ENCODE measurements at places on chromosomes 5 and 9.

DNA sequence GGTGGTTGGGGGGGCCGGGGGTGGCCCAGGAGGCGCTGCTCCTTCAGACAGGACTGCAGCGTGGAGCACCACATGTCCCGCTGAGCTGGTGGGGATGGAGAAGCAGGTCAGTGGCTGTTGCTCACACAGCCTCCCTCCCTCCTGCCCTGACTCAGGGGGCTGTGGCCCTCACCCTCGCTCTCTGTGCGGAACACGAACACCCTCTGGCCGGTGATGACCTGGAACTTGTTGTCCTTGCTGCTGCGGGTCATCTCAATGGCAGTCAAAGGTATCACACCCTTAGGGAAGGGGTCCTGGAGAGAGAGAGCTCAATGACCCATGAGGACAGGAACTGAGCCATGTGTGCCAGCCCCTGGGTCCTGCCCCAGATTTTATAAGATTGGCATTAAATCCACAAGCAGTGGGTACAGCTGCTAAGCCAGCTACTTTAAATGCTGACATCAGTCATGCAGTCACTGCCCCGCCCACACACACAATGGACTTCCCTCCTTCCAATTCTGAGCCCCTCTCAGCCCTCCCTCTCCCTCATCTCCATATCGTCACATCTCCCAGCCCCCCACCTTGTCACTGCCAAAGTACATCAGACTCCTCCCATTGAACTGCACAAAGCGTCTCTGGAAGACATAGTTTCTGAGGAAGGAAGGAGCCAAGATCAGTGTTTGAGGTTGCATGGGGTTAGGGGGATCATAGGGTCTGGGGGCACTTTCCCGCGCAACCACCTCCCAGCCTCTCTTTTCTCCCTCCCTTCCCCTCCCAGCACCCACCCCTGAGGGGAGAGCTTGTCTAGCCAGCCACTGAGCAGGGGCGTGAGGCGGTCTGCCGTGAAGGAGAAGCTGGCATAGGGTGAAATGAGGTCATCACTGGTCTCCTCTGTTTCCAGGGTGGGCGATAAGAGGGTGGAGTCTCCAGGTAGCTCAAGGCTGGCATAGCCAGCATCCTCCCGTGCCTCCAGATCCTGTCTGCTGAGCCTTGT lies 8.9 kb downstream of the ARAP3 start:
- no peak for DNase-seq

DNA sequence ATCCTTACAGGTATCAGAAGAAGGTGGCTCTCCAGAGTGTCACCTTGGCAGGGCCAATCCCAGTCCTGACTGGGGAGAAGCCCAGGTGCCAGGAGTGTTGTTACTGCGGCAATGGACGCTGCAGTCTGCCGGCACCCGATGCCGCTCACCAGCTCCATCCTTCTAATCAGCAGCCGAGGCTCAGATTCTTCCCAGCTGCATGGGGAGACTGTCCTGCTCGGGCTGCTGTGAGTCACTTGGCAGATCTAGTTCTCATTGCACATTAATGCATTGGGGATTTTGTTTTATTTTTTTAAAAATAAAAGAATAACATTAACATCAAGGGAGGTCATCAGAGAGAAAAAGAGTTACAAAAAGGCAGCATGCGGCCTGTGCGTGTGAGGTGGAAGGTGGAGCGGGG lies 115.8 kb downstream of the MTX3 start:
- no peak for DNase-seq

DNA sequence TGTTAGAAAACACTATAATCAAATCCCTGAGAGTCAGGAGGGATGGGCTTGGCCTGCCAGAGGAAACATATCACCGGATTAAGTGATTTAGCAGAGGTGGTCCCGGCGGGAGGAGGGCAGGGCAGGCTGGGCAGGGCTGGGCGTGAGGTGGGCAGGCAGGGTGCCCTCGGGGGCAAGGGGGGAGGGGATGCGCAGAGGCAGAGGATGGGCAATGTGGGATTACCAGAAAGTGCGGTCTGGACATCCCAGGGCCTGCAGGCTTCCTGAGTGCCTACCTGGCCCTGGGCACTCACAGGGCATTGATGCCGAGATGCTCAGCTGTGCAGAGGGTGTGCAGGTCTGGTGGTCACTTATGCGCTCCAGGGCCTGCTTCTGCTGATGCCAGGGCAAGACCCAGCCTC lies 115.2 kb downstream of the ADAMTS2 start:
- DNase-seq: no peak

- DNase-seq: no peak
These were observed 19.4 kb upstream of the MED10 start for GRCh38 chr5:6397536-6398269.

DNA sequence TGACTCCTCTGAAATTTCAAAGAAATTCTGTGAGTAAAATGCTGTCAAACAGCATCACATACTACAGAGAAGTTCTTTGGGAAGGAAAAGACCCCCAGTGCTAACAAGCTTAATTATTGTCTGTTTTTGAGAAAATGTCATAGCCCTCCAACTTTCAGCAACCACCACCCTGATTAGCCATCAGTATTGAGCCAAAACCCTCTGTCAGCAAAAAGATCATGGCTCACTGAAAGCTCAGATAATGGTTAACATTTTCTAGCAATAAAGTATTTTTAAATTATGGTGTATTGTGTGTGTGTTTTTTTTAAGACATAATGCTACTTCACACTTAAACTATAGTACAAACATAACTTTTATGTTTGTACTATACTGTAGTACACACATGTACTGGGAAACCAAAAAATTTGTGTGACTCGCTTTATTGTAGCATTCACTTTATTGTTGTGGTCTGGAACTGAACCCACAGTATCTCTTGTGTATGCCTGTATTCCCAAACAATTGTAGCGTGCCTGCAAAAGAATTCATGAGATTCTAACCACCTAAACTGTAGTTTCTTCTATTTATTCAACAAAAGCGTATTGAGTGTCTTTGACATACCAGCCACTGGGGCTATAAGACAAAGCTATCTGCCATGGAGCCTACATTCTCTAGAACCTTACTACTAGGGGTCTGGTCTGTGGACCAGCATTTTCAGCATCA lies 31.6 kb downstream of the TLE4 start:
- DNase-seq: no peak

- DNase-seq: no peak
These were observed 2.8 kb downstream of the SMIM32 start for GRCh38 chr5:136190091-136190720.

Data from activated CD4-positive, alpha-beta T cell treated with anti-CD3 and anti-CD28 coated beads, Interleukin-10, Interleukin-2, amounts not matched to agents 100 ng/mL and 50 ng/mL, durations not matched to agents 16 hours and 8 hours (primary cell).